Head of caudate nucleus (tissue), 42 donors: ENCODE measurements at places on chromosomes 4 and X.
A peak's percentile ranks its signal among the peaks of the same experiment; 100 is the strongest.

DNA sequence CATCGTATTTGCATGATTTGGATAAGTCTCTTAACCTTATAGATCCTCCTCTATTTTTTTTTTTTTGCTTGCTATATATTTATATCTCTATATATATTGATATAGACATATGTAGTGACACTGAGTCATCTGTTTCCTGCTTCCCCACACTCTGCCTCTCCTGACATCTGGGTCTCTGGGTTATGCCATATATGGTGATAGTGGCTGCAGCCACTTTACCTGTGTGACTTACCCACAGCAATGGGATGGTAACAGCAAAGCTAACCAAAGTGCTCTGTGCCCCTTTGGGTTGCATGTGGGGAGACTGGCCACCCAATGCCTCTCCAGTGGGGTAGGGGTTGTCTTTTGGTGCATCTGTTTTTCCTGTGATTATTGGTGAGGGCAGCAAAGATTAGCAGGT is 14.5 kb downstream of the CMC4 start:
- DNase-seq = no peak

- DNase-seq = no peak
Measured at GRCh38 chr4:186347743-186348142, 81.8 kb downstream of the F11 start.

GRCh38 chr4:31283679-31284078 is 563.5 kb downstream of the PCDH7 start:
- DNase-seq = no peak

DNA sequence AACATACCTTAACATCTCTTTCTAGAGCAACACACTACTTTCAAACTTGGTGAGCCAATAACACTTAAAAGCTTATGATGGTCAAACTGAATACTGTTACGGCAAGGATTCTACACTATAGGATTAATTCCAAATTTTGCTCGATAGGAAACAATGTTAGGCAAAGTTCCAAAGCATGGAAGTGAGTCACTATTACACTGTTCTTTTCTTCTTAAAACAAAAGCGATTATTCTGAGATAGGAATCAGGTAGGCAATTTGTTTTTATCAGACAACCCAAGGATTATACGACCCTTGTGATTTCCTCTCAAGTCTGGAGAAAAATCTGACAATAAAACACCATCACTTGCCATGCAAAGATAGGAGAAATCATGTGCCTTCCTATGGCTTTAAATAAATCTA is 81.5 kb downstream of the HUWE1 start:
- no peak for DNase-seq

- no peak for DNase-seq
Measured at GRCh38 chrX:14843666-14844065, 29.2 kb downstream of the FANCB start.

- no peak for DNase-seq
Measured at GRCh38 chr4:8772499-8773123, 99.0 kb downstream of the HMX1 start.

DNA sequence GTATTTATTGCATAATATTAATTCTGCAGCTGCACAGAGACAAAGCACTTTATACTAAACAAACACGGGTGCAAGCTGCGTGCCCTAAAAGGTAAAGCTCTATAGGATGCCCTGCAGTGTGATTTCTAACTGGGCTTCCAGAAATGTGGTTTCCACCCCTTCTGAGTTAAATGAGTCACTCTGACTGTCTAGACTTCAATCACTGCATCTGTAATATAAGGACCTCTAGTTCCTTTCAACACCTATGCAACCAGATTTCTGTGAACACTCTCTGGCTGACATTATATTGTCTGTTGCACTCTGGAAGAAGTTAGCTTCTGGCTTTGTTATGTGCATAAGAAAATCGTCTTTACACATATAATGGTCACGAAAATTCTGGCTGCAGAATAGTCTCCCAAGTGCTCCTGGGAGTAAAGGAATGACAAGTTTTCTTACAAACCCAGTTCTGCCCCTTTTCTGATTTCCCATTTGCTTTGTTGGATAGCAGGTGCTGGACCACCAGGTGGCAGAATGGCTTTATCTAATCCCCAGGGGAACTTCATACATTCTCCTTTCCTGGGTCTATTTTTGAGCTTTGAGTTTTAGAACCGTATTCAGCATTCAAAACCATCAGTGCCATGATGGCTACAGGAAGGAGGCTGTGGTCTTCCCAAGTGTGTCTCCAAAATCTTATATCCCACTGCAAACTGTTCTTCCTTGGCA is 842.2 kb downstream of the STIM2 start:
- DNase-seq = peak; percentile 31

- DNase-seq = peak; percentile 32
Measured at GRCh38 chrX:16711893-16712547, 449 bp downstream of the CTPS2 start.

- DNase-seq = no peak
Measured at GRCh38 chrX:24241822-24242648, 71.8 kb downstream of the SUPT20HL2 start.
